Motor neuron (in vitro differentiated cells): ENCODE measurements at places on chromosomes 2 and 18. TPM values are rescaled to one million over a fixed set of nuclear protein-coding genes. Genes with fewer than 3 reads are reported as not detected.

Gene DNAJC5G
- total RNA-seq, result not detected in 2 replicates

Gene HOXD3
- total RNA-seq, result 14.3 and 22.9 TPM in 2 replicates

Gene AMMECR1L
- 16.7 and 20.4 TPM in 2 replicates for total RNA-seq

Gene ITPRIPL1
- total RNA-seq, result 1.8 and 2.9 TPM in 2 replicates

Gene CRACDL
- total RNA-seq, result 0.11 TPM in 1 of 2 replicates, not detected in the other

Gene REG3G
- total RNA-seq, result not detected in 2 replicates

Gene CENPA
- total RNA-seq, result 1.1 and 1.9 TPM in 2 replicates

Gene AGXT
- 0.14 and 0.31 TPM in 2 replicates for total RNA-seq

Gene CYP27A1
- total RNA-seq, result 1.0 and 1.1 TPM in 2 replicates

Gene ABCG8
- total RNA-seq, result 0.66 and 0.68 TPM in 2 replicates

Gene ALPI
- total RNA-seq, result 0.10 TPM in 1 of 2 replicates, not detected in the other

Gene FTCDNL1
- 0.97 and 1.4 TPM in 2 replicates for total RNA-seq

Gene DQX1
- 0.75 TPM in 1 of 2 replicates, not detected in the other for total RNA-seq

Gene ALLC
- total RNA-seq, result not detected in 2 replicates

Gene CXCR1
- total RNA-seq, result 0.09 and 0.21 TPM in 2 replicates

Gene WNT10A
- 0.44 and 0.81 TPM in 2 replicates for total RNA-seq

Gene ST6GAL2
- total RNA-seq, result 10.3 and 11.0 TPM in 2 replicates

Gene FLACC1
- total RNA-seq, result 0.90 and 1.4 TPM in 2 replicates

Gene SNORC
- 1.1 and 2.0 TPM in 2 replicates for total RNA-seq

Gene PDCD1
- total RNA-seq, result 0.11 TPM in 1 of 2 replicates, not detected in the other

Gene PCARE
- 0.09 and 0.21 TPM in 2 replicates for total RNA-seq

Gene PJVK
- total RNA-seq, result 5.3 and 6.5 TPM in 2 replicates
